ENCODE measurements at places on chromosomes 16 and 17. TPM values are rescaled to one million over a fixed set of nuclear protein-coding genes. Genes with fewer than 3 reads are reported as not detected.

HSD17B1 gene
- total RNA-seq: 0.31 TPM

C1QTNF1 gene
- total RNA-seq: 65.2 TPM

DNA sequence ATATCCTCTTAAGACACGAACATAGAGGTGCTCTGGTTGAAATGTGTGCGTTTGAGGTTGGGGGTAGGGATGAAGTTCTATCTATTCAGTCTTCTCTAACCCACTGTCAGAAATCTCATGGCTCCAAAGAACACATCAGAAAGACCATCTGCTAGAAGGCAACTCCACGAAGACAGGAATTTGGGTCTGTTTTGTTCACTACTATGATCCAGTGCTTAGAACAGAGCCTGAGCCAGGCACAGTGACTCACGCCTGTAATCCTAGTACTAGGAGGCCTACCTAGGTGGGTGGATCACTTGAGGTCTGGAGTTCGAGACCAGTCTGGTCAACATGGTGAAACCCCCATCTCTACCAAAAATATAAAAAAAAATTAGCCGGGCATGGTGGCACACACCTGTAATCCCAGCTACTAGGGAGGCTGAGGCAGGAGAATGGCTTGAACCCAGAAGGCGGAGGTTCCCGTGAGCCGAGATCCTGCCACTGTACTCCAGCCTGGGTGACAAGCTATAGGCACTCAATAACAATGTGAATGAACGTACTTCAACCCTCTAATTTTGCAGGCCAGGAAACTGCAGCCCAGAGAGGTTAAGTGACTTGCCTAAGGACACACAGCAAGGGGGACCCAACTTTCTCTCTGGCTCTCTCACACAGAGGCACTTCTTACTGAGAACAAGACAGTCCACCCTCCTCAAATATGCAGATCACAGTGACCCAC, 2.3 kb downstream of the CASKIN2 start:
- peaks cover 40% of the 10 kb centered on the region for H3K4me1 ChIP-seq
- H3K36me3 ChIP-seq: peaks cover 17% of the 10 kb centered on the region
- H3K27me3 ChIP-seq: no peaks in the 10 kb centered on the region
- peak overlapping the region; percentile 16 for H3K4me3 ChIP-seq

KRTAP4-1 gene
- total RNA-seq: not detected

CCL1 gene
- total RNA-seq: not detected

TEKT1 gene
- 0.06 TPM for total RNA-seq

DNA sequence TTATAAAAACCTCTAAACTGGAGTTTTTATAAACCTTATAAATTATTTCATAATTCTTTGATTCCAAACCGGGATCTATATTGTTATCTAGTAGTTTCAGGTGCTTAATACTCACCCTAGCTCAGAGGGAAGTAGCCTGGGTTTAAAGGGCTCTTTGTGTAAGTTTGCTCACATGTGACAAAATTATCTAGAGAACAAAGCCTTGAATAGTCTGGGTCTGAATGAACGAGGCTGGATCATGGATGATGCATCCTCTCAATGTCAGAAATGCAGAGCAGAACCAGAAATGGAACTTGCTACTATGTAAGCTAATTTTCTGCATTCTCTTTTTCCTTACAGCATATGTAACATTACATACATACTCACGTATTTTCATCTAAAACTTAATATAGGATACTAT, 103.9 kb upstream of the NETO2 start:
- no peaks in the 10 kb centered on the region for H3K4me1 ChIP-seq
- H3K27ac ChIP-seq: no peak overlapping the region
- H3K27me3 ChIP-seq: no peaks in the 10 kb centered on the region

GRCh38 chr17:80361495-80362220, 53.3 kb upstream of the ENDOV start:
- H3K4me1 ChIP-seq: no peaks in the 10 kb centered on the region
- no peak for DNase-seq
- no peak overlapping the region for H3K27ac ChIP-seq
- H3K27me3 ChIP-seq: no peaks in the 10 kb centered on the region
- H3K36me3 ChIP-seq: peaks cover 75% of the 10 kb centered on the region

DNA sequence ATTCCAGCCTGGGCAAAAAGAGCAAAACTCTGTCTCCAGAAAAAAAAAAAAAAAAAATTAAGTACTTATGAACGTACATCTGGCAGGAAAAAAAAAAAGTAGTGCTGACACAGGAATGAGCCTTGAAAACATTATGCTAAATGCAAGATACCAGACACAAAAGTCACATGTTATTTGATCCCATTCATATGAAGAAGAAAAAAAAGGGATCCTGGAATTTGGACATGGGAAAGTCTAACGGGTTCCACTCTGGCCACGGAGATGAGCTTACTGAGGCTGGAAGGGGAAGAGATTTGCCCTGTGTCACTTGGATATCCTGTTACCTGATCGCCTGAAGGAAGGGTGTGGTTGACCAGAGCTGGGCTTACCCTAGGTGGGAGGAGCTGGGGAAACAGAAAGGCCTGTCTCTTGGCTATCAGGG, 251.9 kb downstream of the PARN start:
- no peaks in the 10 kb centered on the region for H3K4me1 ChIP-seq
- no peak overlapping the region for H3K4me3 ChIP-seq
- H3K27ac ChIP-seq: no peak overlapping the region
- peak; percentile 30 for DNase-seq
- no peaks in the 10 kb centered on the region for H3K27me3 ChIP-seq

ZKSCAN2 gene
- total RNA-seq: 6.1 TPM

DNA sequence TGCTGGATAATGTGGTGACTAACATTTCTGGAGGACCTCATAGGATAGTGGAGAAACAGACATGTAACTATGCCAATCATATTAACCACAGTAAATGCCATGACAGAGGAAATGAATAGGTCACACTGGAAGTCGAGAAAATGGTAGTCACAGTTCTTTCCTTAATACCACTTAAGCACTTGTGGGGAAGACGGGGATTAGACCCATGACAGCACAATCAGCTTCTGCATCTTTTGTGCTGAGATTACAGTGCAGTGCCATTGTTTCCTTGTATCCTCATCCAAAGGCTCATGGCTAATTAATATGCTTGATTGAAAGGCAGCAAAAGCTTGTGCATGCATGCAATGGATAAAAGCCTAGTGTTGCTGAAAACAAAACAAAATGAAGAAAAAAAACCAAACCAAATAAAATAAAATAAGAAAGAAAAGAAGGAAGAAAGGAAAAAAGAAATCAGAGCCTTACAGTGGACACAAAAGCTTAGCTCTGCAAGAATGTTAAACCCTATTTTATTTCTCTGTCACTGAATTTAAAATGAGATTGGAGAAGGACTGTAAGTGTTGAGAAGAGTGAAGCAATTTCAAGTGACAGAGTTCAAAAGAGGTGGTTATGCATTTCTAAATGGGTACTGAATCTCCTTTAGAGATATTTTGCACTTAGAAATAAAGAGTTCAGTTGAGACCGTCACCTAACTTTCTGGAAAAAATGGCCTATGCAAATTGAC, 1011.9 kb downstream of the CDH8 start:
- no peak overlapping the region for H3K4me3 ChIP-seq
- H3K4me1 ChIP-seq: no peaks in the 10 kb centered on the region
- no peak overlapping the region for H3K27ac ChIP-seq
- H3K36me3 ChIP-seq: no peaks in the 10 kb centered on the region
- no peaks in the 10 kb centered on the region for H3K27me3 ChIP-seq

- H3K4me1 ChIP-seq: peaks cover 22% of the 10 kb centered on the region
- H3K27me3 ChIP-seq: no peaks in the 10 kb centered on the region
- H3K4me3 ChIP-seq: no peak overlapping the region
- H3K36me3 ChIP-seq: no peaks in the 10 kb centered on the region
Observed at GRCh38 chr16:12459391-12460063, 344.2 kb downstream of the CPPED1 start.

DBNDD1 gene
- 16.3 TPM for total RNA-seq

DNA sequence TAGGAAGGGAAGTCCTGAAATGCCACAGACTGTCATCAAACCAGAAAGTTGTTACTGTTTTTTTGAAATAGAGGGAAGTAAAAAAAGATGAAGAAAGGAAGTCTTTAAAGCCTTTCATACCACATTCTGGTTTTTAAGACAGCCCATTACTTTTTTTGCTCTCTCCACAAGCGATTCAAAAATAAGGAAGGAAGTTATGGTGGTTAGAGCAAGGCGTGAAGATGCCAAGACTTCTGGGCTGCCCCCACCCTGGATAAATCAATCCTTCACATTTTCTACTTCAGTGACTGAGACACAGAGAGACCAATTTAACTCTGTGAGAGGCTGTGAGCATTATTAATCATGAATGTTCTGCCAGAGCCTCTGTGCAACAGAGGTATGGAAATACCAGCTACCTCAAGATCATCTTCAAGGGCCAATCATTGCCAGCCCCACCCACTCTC, 82.3 kb upstream of the BCAR1 start:
- no peaks in the 10 kb centered on the region for H3K4me1 ChIP-seq
- H3K27me3 ChIP-seq: no peaks in the 10 kb centered on the region
- no peak overlapping the region for H3K27ac ChIP-seq
- H3K36me3 ChIP-seq: no peaks in the 10 kb centered on the region
- no peak for DNase-seq

P2RX1 gene
- total RNA-seq: 11.2 TPM

DNA sequence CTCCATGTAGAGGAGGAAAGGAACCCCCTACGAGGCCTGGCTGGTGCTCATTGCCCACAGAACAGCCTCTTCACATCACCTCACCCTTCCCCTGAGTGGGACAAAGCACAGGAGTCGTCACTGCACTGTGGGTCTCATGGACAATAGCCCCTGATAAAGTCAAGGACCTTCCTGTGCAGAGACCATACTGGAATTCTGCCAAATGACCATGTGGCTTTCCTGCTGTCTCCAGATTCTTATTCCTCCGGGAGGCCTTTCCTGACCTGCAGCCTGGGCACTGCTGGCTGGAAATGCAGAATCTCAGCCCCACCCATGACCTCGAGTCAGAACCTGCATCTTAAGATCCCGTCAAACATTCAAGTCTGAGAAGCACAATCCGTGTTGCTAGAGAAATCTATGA, 60.5 kb upstream of the ERN1 start:
- DNase-seq: no peak
- no peaks in the 10 kb centered on the region for H3K4me1 ChIP-seq
- no peaks in the 10 kb centered on the region for H3K36me3 ChIP-seq
- H3K4me3 ChIP-seq: no peak overlapping the region
- H3K27me3 ChIP-seq: no peaks in the 10 kb centered on the region

- H3K4me1 ChIP-seq: peaks cover 10% of the 10 kb centered on the region
- H3K27ac ChIP-seq: peak overlapping the region; percentile 53
- no peak overlapping the region for H3K4me3 ChIP-seq
- no peaks in the 10 kb centered on the region for H3K27me3 ChIP-seq
Observed at GRCh38 chr17:83075270-83075880, 4.0 kb upstream of the METRNL start.

- peak overlapping the region; percentile 80 for H3K27ac ChIP-seq
- peak overlapping the region; percentile 90 for H3K4me3 ChIP-seq
- H3K36me3 ChIP-seq: peaks cover 3% of the 10 kb centered on the region
- DNase-seq: no peak
Observed at GRCh38 chr16:3444032-3444388, 530 bp downstream of the NAA60 start.

GRCh38 chr16:4318451-4318910, 2.6 kb downstream of the GLIS2 start:
- no peak overlapping the region for H3K4me3 ChIP-seq
- H3K27me3 ChIP-seq: no peaks in the 10 kb centered on the region
- H3K4me1 ChIP-seq: no peaks in the 10 kb centered on the region
- H3K36me3 ChIP-seq: no peaks in the 10 kb centered on the region

- no peak overlapping the region for H3K4me3 ChIP-seq
- H3K36me3 ChIP-seq: peaks cover 10% of the 10 kb centered on the region
- no peaks in the 10 kb centered on the region for H3K27me3 ChIP-seq
- peak overlapping the region; percentile 58 for H3K27ac ChIP-seq
Observed at GRCh38 chr17:74448756-74449155, 16.9 kb downstream of the GPRC5C start.

CCL23 gene
- total RNA-seq: 18.1 TPM

DNA sequence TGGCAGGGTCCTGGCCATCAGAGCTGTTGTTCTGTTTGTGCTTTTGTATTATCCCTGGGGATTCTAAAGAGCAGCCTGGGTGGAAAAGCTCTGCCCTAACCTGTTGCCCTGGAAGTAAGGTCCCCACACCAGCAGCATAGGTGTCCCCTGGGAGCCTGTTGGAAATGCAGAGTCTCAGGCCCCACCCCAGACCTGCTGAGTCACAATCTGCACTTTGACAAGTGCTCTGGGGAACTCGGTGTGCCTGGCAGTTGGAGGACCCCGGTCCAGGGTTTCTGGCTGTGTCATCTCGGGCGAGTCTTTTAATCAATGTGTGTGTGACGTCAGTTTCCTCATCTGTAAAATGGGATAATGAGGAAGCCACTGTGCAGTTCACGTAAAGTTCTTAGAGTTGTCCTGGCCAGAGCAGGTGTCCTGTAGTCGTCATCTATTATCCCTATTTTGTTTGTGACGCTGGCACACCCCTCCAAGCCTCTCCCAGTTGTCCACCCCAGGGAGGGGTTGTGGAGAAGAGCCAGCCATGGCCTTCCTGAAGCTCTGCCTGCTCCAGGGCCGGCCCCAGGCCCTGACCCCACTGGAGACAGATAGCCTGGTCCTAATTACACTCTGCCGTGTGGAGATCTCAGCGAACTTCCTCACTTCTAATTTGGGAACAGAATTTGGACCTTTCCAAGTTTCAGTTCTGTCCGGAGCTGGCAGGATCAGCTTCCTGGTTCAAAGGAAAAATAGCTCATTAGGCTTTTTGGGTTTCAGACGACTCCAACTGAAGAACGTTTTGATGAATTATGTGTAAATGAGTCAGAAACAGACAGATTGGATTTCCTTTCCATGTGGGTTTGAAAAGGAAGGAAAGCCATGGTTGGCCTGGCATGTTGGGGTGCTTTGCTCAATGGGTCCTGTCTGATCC, 295.7 kb upstream of the FOXF1 start:
- H3K4me3 ChIP-seq: no peak overlapping the region
- H3K27ac ChIP-seq: no peak overlapping the region

DNA sequence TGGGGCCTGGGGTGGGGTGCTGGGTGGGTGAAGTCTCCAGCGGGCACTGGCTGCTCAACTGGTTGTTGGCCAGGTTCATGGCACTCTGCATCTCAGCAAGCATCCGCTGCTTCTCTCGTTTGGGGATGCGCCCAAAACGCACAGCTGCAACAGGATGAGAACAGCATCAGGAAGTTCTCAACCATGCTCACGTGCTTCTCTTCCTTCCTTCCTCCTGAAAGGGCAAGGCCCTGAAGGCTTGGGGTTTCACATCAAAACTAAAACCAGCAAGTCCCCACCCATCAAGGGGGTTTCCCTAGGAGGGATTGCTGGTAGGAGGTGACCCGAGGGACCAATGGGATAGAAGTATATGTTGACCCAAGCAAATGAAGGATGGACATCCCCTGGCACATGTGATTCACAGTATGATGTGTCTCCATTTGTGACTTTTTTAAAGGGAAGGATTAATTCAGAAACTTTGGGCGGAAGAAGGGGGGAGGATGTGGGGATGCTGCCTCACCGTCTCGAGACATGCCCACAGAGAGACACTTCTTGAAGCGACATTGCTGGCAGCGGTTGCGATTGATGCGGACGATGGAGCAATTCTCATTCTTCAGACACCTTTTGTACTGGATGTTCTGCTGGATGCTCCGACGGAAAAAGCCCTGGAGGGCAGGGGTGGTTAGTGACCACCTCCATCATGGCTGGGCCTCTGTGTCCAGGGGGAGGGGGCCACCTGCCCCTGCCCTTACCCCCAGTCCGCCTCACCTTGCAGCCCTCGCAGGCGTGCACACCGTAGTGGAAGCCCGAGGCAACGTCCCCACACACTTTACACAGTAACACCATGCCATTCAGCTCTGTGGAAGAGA, 4.2 kb downstream of the NR1D1 start:
- H3K27ac ChIP-seq: peak overlapping the region; percentile 97
- no peak overlapping the region for H3K4me3 ChIP-seq
- no peak for DNase-seq
- peaks cover 7% of the 10 kb centered on the region for H3K4me1 ChIP-seq
- peaks cover 2% of the 10 kb centered on the region for H3K36me3 ChIP-seq

GRCh38 chr17:55325406-55325805, 60.6 kb downstream of the HLF start:
- H3K4me3 ChIP-seq: no peak overlapping the region
- H3K36me3 ChIP-seq: no peaks in the 10 kb centered on the region
- no peak for DNase-seq
- no peaks in the 10 kb centered on the region for H3K27me3 ChIP-seq

KRTAP9-4 gene
- total RNA-seq: not detected

All from kidney (tissue), 22 donors.